Pancreas (tissue), 10 donors: ENCODE measurements at places on chromosomes 13 and 19. TPM values are rescaled to one million over a fixed set of nuclear protein-coding genes. Genes with fewer than 3 reads are reported as not detected.

CERS1 gene
- total RNA-seq = 0.16 TPM

CBLC gene
- total RNA-seq = 14.0 TPM

GRCh38 chr19:1239796-1240737 is 1.5 kb upstream of the ATP5F1D start:
- H3K36me3 ChIP-seq = no peaks in the 10 kb centered on the region
- H3K4me1 ChIP-seq = peaks cover 34% of the 10 kb centered on the region
- no peak overlapping the region for H3K4me3 ChIP-seq
- no peaks in the 10 kb centered on the region for H3K27me3 ChIP-seq

- no peaks in the 10 kb centered on the region for H3K36me3 ChIP-seq
- no peak overlapping the region for H3K4me3 ChIP-seq
- H3K4me1 ChIP-seq = no peaks in the 10 kb centered on the region
- no peaks in the 10 kb centered on the region for H3K27me3 ChIP-seq
- no peak for DNase-seq
Measured at GRCh38 chr19:34393031-34393430, 11.2 kb upstream of the PDCD2L start.

- H3K27me3 ChIP-seq = no peaks in the 10 kb centered on the region
- no peak overlapping the region for H3K4me3 ChIP-seq
- no peak overlapping the region for H3K27ac ChIP-seq
- no peak for DNase-seq
Measured at GRCh38 chr13:95628488-95628887, 16.0 kb downstream of the DZIP1 start.

DNA sequence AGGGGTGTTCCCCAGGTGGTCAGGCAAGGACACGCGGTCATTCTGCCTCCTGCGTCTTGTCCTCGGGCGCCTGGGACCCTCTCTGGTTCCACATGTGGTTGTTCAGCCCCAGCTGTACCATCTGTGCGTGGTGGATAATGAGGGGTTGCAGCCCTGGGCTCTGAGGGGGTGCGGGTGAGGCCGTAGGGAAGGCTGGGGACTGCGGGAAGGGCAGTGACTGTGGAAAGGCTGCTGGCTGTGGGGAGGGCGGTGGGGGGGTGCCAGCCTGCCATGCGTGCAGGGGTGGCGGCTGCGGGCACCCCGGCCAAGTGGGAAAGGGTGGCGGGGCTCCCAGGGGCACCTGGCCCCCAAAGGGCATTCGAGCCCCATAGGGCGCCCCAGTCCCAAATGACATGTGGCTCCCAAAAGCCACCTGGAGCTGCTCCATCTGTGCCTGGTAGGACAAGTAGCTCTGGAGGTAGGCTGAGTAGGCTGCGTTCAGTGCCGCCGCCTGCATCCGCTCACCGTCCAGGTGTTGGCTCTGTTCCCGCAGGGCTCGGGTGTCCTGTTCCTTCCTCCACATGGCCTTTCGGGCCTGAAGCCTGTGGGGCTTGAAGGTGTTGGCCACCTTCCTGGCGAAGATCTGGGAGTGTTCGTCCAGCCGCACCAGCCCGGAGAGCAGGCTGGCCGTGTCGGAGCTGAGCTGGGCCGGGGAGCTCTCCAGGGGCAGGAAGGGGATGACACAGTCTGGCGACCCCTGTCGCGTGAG is 15.1 kb downstream of the TICAM1 start:
- H3K4me3 ChIP-seq = no peak overlapping the region
- H3K4me1 ChIP-seq = peaks cover 9% of the 10 kb centered on the region
- H3K36me3 ChIP-seq = peaks cover 4% of the 10 kb centered on the region
- H3K27ac ChIP-seq = no peak overlapping the region
- no peaks in the 10 kb centered on the region for H3K27me3 ChIP-seq
- DNase-seq = peak; percentile 52

ACER1 gene
- not detected for total RNA-seq

GPR183 gene
- 0.23 TPM for total RNA-seq

DNA sequence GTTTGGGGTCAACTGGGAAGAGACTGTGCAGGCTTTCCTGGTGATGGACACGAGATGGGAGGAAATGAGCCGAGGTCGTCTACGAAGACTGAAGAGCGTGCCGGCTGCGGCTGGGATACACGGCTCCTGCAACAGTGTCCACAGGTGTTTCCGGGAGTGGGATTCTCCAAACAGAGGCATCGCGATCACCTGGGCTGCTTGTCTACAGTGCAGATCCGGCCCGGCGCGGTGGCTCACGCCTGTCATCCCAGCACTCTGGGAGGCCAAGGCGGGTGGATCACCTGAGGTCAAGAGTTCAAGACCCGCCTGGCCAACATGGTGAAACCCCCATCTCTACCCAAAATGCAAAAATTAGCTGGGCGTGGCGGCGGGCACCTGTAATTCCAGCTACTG is 11.6 kb upstream of the SLC39A3 start:
- DNase-seq = no peak
- H3K4me1 ChIP-seq = no peaks in the 10 kb centered on the region

DNA sequence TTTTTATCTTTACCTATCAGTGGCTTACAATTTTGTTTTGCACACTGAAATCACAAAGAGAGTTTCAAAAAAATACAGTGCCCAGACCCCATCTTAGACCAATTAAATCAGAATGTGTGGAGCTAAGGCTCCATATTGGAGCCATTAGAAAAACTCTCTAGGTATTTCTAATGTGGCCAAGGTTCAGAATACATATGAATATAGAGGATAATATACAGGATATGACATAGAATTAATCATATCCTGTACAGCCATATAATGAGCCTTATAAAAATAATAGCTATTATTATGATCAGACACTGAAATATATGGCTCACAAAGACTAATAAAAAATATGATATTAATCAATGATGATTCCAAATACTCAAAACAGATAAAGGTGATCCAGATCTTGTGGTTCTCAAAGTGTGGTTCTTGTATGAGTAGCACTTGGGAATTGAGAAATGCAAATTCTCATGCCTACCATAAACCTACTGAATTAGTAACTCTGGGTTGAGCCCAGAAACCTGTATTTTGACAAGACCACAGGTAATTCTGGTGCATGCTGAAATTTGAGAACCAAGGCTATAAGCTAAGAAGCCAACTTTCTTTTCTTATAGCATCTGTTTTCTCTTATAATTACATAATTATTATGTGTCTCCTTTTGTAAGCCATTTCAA is 408.0 kb downstream of the DIAPH3 start:
- H3K27me3 ChIP-seq = no peaks in the 10 kb centered on the region
- no peak for DNase-seq
- no peaks in the 10 kb centered on the region for H3K36me3 ChIP-seq
- H3K4me3 ChIP-seq = no peak overlapping the region
- no peaks in the 10 kb centered on the region for H3K4me1 ChIP-seq
- no peak overlapping the region for H3K27ac ChIP-seq

C5AR1 gene
- 4.3 TPM for total RNA-seq

DNA sequence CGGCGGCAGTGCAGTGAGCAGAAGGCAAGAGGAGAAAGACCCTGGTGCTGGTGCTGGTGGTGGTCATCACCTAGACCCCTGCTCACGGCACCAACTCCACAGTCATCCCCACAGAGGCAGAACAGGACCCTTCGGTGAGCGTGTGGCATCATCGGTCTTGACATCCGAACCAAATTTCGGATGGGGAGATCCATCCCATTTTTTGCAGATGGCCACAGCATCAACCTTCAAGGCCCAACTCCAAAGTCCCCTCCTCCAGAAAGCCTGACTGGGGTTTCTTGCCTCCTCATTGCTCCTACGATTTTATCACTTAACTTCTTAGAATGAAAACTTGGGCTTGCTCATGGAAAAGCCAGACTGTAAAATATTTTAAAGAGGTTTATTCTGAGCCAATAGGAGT is 8.7 kb upstream of the KLK12 start:
- no peak overlapping the region for H3K4me3 ChIP-seq
- no peak for DNase-seq
- no peaks in the 10 kb centered on the region for H3K36me3 ChIP-seq

GRCh38 chr19:35644987-35645679 is 3.0 kb upstream of the COX6B1 start:
- DNase-seq = peak; percentile 77
- peak overlapping the region; percentile 59 for H3K4me3 ChIP-seq
- no peaks in the 10 kb centered on the region for H3K27me3 ChIP-seq
